ENCODE measurements at places on chromosomes 2 and 18.
A peak's percentile ranks its signal among the peaks of the same experiment; 100 is the strongest.

DNA sequence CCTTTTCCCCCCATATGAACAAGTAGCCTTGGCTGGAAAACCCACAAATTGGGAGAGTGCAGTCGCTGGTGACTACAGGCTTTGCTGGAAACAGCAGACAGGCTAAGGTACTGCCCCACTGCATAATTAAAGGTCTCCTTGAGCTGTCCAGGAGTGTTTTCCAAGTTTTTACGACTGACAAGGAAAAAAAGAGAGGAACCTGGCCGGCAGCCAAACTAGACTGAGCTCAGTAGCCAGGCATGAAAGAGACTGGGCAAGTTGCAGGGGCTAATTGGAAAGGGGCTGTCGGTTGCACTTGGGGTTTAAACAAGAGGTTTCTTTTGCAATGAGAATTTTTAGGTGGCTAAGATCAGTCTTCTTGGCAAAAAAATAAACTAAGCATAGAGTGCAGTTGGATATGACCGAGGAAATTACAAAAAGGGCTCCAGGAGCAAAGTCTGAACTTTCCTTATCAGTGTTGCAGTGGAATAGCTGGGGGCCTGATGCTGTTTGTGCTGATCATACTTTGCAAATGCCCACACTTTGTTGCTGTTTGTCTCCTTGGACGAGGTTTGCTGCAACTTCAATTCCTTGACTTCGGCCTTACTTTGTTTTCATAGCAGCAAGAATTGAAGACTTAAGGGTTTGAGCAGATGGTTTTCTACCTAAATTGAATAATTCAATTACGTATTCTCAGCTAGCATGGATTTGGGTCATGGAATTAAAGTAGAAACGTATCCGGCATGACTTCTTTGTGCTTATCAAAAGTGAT, 2.1 kb downstream of the GULP1 start:
- peak; percentile 72 for DNase-seq

DNA sequence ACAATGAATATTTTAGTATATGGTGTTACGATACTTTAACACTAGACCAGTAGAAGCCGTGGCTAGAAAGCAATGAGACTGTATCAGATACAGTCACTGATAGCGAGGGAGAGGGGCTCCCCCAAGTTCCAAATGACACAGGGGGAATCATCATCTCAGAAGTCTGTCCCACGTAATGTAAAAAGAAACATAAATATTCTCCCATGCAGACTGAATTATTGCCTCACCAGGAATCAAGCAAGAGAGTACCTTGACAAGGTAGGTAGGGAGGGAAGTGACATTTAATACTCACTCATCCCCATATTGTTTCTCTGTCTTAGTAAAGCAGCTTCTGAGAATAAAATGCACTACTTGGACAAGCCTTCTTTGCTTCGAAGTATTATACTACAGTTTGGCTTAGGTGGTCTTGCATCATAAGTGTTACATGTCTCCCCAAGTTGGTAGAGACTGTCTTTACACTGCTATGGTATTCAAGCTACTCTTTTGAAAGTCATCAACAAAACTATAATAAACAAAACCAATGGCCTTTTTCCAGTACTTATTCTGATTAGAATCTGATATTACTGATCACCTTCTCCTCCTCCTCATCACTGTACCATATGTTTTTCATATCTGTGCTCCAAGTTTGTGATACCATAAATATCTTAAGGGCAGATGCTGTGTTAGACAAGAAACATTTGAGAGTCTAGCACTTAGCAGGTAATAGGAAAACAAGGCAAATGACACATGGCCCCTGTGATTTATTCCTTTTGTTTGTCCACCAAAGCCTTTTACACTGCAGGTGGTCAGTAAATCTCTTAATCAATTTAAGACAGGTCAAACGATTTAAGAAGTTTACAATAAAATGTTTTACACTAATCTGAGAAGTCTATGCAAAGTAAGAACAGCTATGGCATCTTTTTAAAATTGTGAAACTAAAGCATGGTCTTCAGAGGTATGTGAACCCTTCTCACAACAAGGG, 2.7 kb downstream of the LAPTM4A start:
- DNase-seq, result no peak

DNA sequence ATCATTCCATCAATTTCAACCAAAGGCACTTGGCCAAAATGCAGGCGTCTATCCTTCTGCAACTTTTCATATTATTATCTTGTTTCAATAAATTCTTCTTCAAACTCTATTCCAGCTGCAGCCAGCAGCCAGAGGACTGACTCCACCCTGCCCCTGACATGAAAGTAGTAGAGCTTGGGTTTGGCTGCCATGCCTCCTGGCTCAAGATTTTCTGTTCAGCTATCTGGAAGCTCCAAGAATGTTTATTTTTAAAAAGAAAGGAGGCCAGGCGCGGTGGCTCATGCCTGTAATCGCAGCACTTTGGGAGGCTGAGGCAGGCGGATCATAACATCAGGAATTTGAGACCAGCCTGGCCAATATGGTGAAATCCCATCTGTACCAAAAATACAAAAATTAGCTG, 4.9 kb downstream of the DNAH7 start:
- DNase-seq, result no peak

DNA sequence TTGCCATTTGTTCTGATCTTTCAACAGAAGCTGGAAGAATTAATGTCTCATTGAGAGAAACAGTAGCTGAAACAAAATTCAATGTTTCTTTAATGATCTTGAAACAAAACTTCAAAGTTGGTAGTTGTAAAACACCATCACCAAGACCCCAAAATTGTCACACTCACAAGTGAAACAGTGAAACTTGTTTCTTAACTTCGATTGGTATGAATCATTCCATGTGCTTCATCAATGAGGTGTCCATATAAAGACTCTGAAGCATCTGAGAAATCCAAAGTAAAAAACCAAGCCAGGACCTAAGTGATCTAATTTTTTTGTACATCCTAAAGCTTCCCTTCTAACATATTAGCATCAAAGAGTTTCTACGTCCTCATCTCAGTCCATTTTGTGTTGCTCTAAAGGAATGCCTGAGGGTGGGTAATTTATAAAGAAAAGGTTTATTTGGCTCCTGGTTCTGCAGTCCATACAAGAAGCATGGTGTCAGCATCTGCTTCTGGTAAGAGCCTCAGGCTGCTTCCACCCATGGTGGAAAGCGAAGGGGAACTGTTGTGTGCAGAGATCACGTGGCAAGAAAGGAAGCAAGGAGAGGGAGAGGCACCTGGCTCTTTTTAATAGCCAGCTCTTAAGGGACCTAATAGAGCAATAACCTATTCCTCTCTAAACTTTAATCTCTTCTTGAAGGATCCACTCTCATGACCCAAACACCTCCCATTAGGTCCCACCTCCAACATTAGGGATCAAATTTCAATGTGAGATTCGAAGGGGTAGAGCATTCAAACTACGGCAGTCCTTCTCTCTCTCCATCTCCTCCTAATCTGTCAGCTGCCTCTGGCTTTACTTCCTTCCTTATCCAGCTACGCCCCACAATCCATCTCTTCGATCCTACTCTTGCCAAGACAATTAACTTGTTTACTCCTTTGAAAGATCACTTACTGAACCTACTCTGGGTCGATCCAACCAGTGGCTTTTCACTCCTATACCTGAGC, 20.7 kb upstream of the TLK1 start:
- DNase-seq, result no peak

GRCh38 chr2:193527146-193527545, 1332.4 kb upstream of the TMEFF2 start:
- no peak for DNase-seq

DNA sequence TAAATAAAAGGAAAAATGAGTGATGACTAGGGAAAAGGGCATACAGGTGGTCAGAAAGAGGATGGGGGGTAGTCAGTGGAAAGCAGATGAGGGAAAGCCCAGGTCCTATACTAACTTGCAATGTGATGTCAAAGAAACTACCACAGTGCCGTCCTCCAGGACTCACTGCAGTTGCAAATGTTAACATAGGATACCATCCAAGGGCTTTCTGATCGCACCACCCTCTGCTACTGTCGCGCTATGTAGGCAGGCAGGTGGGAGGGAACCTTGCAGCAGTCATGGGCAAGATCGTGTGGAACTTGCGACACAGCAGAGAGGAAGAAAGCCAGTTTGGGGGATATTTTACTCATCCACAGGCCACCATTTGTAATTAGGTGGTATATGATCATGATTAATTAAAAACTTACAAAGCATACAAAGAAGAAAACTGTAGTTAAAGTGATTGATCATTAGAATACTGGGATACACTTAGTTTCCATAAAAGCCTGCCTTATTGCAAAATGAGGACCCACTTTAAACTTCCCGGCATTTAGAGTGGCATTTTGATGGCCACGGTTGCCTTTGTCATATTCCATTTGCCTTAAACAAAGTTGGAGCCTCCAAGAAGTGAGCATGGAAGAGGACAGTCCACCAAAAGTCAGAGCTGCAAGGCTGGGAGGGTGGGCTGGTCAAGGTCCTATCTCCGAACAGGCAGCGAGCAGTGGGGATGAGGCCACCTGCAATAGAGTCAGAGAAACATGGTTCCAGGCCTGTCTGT, 8.5 kb upstream of the ROCK2 start:
- DNase-seq, result no peak

- DNase-seq, result no peak
Observed at GRCh38 chr2:135056790-135057189, 4.7 kb downstream of the RAB3GAP1 start.

- no peak for DNase-seq
Observed at GRCh38 chr2:159476329-159476728, 140.0 kb downstream of the BAZ2B start.

DNA sequence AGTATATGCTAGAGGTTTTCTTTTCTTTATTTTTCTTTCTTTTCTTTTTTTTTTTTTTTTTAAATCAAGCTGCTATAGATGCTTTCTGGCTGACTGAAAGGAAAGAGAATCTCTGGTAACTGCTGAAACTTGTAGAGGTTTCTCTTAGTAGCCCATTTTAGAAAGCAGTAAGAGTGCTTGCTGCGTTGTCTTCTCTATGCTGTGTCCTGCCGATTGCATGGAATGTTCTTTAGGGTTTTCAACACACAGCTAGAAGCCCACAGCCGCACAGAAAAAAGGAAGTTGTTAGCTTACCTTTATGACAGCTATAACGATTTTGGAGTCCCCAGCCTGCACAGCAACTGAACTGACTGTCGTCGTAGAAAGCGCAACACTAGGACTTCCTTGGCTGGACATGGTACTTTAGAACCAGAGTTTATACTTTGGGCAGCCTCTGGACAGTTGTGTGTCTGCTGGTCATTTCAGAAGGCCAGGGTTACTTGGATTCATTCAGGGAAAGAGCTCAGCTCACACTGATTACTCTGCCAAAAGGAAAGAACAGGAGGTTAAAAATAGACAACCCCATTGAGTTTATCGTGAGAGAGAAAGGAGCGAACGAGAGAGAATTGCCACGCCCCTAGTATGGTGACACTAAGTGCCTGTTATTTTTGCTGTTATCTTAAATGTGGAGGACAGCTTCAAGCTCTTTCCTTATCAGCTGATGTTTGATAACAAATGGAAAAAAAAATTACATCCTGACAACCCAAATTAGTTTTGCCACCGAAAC, at the start of gene CCDC141:
Gene CCDC141 (minus strand): TSS at position 592 of the 766 bp plus-strand sequence. CDS start 196 bp downstream, at position 396.
- peak; percentile 31 for DNase-seq

- DNase-seq, result no peak
Observed at GRCh38 chr2:22855081-22855480, 529.9 kb upstream of the KLHL29 start.

GRCh38 chr2:176234940-176235339, 34.3 kb upstream of the MTX2 start:
- no peak for DNase-seq

DNA sequence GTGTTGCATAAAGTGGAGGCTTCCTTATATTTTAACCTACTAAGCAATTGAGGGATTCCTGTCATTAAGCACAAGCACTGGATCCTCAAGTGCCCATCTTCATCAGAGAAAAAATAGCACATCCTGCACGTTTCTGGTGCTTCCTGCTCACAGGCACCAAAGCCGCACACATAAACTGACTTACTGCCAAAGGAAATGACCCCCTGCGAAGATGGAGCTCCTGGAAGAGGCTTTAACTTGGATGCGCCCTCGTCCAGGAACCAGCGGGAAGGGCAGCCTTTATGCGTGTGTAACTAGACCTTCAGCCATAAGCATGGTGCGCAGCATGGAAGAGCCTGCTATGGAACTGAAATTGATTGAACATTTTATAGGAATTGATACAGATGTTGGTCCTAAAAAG, 188.7 kb downstream of the FTCDNL1 start:
- DNase-seq, result no peak

GRCh38 chr2:71929482-71929772, 218.2 kb downstream of the CYP26B1 start:
- DNase-seq, result no peak

DNA sequence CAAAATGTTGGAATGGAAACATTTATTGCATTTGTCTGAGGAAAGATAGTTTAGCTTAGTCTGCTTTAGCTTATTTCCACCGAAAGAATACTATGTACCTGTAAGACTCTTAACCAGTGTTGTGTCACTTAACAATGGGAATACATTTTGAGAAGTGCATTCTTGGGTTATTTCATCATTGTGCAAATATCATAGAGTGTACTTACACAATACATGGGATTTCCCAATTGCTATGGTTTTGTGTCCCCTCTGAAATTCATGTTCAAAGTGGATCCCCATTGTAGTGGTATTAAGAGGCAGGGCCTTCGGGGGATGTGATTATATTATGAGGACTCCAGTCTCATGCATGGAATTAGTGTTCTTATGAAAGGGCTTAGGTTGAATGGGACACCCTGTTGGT, 249.4 kb upstream of the UBE2E3 start:
- no peak for DNase-seq

DNA sequence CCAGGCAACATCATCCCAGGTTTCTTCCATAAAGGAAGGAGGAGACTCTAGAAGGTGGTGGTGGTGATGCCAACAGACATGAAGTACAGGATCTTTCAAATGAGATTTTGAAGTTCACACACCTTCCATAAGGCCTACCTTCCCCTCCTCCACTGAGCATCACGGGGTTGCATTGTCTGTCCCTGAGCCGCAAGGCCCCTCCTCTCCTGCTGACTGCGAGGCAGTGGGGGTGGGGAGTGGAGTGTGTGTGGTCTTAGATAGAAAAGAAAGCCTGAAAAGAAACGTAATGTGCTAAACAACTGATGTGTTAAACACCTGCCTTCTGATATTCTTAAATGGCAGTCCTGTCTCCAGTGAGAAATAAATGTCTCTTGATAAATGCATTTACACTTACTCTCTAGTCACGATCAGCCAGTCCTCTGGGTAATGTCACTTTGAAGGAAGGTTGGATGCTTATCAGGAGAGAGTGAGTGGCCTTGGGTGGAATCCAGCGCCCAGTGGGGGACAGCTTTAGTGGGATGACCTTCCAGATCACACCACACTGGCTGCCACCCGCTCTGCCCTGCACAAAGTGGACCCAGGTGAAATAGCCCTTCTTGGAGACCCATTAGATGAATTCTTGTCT, 5.5 kb upstream of the SCYGR5 start:
- no peak for DNase-seq

DNA sequence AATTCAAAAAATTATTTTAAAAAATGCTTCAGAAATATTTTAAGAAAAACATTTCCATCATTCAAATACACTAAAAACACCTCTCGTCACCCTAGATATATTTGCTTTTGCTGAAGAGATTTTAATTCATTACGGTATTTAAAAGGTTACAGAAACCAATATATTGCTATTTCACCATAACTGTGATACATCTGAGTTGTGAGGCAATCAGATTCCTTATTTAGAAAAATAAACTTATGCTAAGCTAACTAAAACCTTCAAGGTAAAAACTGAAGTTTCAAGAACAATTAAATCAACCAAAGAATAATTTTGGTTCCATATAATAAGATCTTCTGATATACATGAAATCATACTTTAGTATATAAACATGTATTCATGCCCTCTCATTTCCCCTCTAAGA, 32.8 kb downstream of the PELI1 start:
- DNase-seq, result no peak

GRCh38 chr2:46643951-46644350, 164.6 kb downstream of the TMEM247 start:
- no peak for DNase-seq

GRCh38 chr2:241865957-241866789, 3.4 kb upstream of the RTP5 start:
- no peak for DNase-seq

All from left cardiac atrium (tissue), 4 donors.